ENCODE measurements at places on chromosomes 2 and 18.
A peak's percentile ranks its signal among the peaks of the same experiment; 100 is the strongest.

DNA sequence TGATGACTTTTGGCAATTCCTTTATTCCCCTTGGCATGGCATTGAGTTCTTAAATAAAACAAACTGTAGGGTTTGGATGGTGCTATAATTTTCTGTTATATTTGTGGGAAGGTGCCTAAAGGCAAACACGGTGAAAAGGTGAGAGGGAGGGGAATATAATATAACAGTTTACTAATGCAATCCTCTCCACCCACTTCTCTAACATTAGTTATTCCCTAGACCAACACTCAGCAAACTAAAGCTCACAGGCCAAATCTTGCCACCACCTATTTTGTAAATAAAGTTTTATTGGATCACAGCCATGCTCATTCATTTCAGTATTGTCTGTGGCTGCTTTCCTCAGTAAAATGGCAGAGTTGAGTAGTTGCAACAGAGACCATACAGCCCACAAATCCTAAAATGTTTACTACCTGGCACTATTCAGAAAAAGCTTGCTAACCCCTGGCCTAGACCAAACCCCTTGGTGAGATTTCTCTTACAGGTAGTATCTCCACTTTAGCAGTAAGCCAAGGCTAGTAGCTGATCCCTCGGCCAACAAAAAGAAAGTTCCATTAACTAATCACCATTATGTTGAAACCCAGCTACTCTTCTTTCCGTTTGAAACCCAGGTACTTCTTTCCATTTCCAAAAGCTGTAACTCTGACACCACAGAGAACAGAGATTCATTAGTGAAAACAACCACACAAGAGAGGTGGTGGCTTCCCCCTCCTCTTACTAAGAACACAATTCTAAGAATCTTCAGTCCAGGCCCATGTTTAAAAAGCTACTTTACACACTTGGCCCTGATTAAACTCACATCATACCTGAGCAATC is 136.1 kb upstream of the CHAC2 start:
- DNase-seq: no peak

DNA sequence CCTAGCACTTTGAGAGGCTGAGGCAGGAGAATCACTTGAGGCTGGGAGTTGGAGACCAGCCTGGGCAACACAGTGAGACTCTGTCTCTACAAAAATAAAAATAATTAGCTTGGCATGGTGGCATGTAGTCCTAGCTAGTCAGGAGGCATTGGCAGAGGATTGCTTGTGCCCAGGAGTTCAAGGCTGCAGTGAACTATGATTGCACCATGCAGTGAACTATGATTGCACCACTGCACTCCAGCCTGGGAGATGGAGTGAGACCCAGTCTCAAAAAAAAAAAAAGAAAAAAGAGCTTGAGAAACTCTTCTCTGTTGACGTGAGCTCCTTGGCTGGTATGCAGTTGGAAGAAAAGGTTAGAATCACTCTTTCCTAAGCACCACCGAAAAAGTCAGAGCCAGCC is 125.1 kb upstream of the TNP1 start:
- no peak for DNase-seq

DNA sequence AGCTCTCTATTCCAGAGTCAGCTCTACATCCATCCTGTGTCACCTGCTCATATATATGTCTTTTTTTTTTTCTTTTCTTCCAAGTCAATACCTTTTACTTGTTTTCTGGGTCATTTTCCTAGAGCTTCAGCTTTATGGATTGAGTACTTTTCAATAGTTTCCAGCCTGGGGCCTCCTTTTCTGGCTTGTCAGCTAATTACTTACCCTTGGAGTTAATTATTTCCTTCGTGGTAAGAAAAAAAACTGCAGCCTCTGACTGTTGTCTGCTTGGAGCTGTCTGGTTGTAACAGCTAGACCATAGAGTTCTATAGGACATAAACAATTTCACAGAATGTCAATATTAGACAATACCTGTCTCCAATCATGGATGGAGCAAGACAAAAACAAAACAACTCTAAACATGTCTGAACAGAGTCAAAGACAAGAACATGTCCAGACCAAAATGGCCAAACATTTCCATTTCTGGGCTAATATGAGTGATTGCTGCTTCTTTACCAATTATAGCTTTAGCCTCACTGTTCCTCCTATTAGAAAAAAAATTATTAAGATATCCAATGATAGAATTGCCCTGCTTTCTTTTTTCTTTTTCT is 643.1 kb downstream of the SLC4A3 start:
- no peak for DNase-seq

DNA sequence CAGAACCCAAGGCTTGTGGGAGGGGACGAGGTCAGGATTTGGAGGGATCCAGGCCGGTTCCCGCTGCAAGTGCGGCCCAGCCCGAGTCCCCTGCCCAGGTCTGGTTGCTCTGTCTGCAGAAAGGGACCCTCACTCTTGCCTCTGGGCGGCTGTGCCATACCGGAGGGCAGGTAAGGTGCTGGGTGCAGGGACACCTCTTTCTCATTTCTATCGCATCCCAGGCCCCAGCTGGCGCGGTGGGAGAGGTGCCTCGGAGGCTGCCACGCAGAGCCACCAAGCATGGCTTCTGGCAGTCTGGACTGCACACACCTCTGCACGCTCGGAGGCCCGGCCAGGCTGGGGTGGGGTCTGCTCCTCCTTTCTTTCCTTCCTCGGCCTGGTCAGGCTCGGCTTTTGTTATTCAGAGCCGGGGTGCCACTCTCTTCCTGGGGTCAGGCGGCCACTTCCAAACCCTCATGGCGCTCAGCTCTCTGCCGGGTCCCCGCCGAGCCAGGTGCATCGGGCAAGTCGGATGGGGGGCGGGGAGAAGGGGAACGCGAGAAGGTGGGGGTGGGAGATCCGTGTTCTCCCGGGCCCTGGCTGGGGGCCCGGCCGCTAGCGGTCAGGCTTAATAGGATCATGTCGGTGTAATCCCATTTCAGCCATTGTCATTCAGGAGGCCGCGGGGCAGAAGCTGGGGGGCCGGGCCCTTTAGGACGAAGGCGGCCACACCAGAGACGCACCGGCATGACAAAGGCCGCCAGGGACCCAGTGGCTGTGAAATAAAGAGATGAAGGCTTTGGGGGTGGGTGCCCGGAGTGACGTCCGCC is 9.0 kb downstream of the GBX2 start:
- DNase-seq: no peak

DNA sequence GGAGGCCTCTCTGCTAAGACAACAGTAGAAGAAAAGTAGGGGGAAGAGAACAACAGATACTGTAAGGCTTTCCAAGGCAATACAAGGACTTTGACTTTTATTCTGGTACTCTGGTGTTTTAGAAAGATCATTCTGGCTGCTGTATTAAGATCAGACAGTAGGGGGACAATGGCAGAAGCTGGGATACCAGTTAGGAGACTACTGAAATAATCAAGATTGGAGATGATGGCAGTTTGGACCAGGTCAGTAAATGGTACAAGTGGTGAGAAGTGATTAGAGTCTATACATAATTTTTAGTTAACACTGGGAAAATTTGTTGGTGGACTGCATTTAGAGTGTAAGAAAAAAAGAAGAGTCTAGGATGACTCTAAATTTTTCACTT is 139.7 kb downstream of the ROCK1 start:
- no peak for DNase-seq

GRCh38 chr2:21044694-21045371 is 960 bp upstream of the APOB start:
- no peak for DNase-seq

DNA sequence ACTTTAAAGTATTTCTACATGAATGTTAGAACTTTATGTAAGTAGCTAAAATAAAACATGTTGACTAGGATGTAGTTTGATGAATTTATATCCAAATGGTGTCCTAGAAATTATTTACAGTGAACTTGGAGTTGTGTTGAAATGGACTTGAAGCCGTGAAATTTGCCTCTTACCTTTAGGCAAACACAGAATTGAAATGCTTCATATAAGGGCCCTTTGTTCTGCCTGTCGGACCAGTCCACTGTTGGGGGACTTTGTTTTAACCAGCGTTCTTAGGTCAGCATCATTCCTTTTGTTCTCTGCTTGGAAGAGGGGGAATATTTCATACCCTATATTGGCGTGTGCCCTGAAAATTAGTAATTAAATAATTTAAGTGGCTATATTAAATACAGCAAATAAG is 18.3 kb downstream of the RAB12 start:
- no peak for DNase-seq

DNA sequence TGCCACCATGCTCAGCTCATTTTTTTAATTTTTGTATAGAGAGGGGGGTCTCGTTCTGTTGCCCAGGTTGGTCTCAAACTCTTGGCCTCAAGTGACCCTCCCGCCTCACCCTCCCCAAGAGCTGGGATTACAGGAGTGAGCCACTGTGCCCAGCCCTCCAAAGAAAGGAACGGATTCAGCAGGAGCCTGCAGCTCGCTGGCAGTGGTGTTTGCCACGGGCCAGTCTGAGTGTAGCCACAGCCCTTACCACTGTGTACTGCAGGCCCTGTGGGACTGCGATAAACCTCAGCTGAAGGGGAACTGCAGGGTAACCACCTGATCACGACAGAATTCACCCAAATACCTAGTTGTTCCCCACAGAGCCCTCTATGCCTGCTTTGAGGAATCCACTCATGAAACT is 6.8 kb downstream of the COPS9 start:
- DNase-seq: no peak

- no peak for DNase-seq
These were observed 47.3 kb upstream of the C1D start for GRCh38 chr2:68110102-68110501.

GRCh38 chr2:165017966-165018596 is 62.8 kb upstream of the SLC38A11 start:
- peak; percentile 38 for DNase-seq

- DNase-seq: peak; percentile 20
These were observed 111.4 kb downstream of the THADA start for GRCh38 chr2:43484323-43484930.

DNA sequence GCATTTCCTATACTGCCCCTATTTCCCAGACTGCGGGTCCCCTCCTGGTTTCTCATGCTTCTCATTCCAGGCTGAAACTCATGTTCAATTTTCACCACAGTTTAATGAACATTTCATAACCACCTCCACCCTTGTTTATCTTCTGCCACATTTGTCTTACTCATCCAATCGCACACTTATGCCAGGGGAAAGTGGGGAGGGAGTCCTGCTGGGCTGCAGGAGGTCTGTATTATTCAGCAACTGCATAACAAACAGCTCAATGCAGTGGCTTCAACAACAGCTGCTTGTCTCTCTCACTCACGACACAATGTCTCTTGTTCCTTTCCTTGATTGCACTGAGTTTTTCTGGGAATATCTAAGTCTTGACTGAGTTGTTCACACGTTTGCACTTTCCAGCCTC is 106.0 kb downstream of the ZNF519 start:
- no peak for DNase-seq

- DNase-seq: no peak
These were observed 20.5 kb downstream of the NIFK start for GRCh38 chr2:121716126-121716525.

DNA sequence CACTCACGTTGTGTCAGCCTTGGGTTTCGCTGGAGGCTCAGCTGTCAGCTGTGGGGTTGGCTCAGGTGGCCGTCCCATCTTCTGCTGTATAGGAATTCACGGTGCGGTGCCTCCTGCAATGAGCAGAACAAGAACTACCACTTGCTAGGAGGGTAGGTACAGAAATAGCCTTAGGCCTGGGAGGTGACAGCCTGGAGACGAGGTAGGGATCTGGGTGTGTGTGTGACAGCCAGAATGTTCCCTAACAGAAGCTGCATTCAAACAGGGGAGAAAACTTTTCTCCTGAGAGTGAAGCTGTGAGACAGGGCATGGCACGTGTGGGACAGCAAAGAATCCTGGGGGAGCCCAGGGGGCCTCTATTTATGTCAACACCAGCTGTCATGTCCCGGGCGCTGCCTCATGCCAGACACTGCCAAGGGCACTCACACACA is 8.4 kb upstream of the MAL start:
- no peak for DNase-seq

- no peak for DNase-seq
These were observed 5.0 kb downstream of the LDLRAD4 start for GRCh38 chr18:13223311-13224143.

DNA sequence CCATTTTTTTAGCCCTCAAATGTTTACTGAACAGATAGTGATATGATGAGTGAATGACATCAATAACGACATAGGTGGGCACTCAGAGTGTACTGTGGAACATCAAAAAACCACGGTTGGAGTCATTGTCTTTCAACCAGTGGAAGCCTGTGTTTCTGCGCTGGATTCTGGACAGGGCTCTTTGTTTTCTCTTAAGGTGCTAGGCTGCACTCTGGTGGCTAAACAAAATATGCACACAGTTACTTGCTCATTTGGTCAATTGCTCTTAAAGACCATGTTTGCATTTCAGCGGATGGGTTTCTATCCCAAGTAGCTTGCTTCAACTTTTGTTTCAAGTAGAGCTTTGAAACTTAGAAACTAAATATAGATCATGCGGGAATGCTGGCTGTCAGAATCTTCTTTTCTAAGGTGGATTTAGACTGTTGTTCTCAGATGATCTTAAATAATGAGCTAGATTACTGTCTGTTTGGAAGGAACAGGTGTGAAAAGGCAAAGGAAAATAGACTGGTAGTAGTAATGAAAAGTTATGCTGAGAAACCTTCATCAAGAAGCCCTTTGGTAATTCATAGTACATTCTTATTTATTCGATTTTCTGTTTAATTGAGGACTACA is 48.5 kb upstream of the LYPD6B start:
- DNase-seq: peak; percentile 52

- DNase-seq: no peak
These were observed 404.7 kb downstream of the FBXO15 start for GRCh38 chr18:73742957-73743356.
